Lung microvascular endothelial cell (primary cell): ENCODE measurements at places on chromosomes 7 and 10. TPM values are rescaled to one million over a fixed set of nuclear protein-coding genes. Genes with fewer than 3 reads are reported as not detected.

Gene STEAP1B
- total RNA-seq = 2.2 and 8.1 TPM in 2 replicates

Gene ZNF479
- not detected in 2 replicates for total RNA-seq

Gene MKRN1
- total RNA-seq = 35.1 and 39.1 TPM in 2 replicates

Gene SLC13A1
- not detected in 2 replicates for total RNA-seq

Gene MAT1A
- not detected in 2 replicates for total RNA-seq

Gene RAB19
- total RNA-seq = 0.22 TPM in 1 of 2 replicates, not detected in the other

Gene ARHGAP19
- total RNA-seq = 6.2 and 8.3 TPM in 2 replicates

Gene AGAP3
- 35.1 and 62.5 TPM in 2 replicates for total RNA-seq

Gene VSTM4
- 0.22 and 1.6 TPM in 2 replicates for total RNA-seq

- DNase-seq = no peak
Observed at GRCh38 chr10:94042001-94042833, 48.5 kb downstream of the PLCE1 start.

DNA sequence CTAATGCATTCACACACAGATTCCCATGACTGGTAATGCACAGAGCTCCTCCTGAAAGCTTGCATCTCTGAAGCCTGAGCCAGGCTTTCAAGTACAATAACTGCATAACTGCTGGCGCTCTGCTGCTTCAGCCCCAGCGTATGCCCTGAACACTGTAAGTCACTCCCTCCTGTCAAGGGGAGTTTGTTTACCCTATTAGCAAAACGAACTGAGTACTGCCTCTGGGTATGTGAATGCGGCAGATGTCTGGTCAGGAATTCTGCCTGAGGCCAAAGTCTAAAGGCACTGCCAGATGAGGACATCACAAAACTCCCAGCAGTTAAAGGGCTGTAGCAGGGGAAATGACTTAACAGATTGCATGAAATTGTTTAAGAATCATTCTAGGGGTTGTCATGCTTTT, 97.7 kb downstream of the NRCAM start:
- peak; percentile 43 for DNase-seq

DNA sequence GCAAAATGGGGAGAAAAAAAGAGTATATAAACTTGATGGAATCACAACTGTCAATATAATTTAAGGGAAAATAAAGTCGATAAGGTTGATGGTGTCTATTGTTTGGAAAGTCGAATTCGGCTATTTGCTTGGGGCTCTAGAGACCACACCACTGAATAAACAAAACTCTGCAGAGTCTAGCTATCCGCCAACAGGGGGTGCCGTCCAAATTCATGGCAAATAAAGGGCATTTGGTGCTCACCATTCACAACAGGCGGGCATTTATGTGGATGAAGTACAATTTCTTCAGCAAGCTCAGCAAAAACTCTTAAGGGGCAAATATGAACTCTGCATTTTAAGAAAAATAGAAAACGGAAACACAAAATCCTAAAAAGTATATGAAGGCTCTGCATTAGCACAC, 23.3 kb downstream of the CD36 start:
- DNase-seq = peak; percentile 2

- no peak for DNase-seq
Observed at GRCh38 chr10:12909182-12909835, 92.2 kb downstream of the CCDC3 start.

DNA sequence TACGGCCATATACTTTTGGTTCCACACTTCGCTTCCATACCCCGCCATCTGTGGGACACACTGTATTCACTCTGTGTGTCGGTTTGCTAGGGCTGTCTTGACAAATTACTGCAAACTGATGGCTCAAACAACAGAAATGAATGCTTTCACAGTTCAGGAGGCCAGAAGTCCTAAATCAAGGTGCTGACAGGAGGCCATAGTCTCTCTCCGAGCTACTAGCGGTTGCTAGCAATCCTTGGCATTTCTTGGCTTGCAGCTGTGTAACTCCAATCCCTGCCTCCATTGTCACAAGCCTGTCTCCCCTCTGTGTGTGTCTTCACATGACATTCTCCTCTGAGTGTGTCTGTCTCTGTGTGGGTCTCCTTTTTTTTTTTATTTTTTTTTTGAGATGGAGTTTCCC, 28.9 kb upstream of the BMPR1A start:
- no peak for DNase-seq

GRCh38 chr10:62924344-62924748, 108.2 kb upstream of the EGR2 start:
- no peak for DNase-seq

DNA sequence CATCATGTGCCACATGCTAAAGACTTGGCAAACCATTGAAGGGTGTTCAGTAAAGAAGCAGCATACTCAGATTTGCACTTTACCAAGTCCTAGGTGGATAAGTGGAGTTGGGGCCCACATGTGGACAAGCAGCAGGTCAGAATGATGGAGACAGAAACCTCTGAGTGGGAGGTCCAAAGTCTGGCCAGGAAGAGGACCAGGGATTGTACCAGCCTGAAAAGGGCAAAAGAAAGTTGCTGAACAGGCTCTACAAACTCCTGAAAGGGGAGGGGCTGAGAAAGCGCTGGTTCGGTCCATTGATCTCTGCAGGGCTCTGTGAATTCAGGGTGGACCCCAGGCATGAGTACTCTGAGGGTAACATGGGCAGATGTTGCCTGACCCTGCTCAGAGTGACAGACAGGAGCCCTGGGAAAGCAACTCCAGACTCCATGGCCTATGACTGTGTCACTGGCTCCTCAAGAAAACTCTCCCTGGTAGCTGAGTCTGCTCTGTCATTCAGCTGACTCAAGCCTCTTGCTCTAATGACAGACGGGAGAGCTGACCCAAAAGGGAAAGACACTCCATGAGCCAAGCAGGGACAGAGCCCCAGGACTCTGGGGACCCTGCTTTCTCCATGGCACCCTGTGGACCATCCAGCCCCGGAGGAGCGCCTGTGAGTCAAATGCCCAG, 68.5 kb downstream of the TBXAS1 start:
- DNase-seq = no peak

DNA sequence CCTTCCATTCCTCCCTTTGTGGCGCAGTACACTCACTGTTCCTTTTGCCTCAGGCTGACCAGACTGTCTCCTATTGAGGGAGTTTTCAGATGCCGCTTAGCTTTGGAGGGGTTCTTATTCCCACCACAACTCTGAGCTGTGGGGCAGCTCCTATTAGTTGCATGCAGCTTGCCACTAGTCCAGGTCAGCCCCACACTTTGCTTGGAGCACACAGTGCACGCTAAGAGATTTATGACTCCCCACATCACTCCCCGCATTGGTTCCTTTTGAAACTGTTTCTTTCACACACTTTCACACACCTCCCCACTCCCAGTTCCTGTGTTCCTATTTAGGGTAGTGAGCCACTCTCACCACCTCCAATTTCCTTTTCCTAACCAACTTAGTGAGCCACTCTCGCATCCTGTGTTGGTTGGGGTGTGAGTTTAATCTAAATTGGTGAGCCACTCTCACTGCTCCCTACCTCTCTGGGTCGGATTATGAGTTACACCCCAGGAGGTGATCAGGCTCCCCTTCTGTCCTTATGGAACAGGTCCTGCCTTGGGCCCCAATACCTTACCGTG, 10.4 kb upstream of the ZNF485 start:
- DNase-seq = peak; percentile 33

- no peak for DNase-seq
Observed at GRCh38 chr10:19756919-19757318, 59.3 kb upstream of the PLXDC2 start.

GRCh38 chr7:604001-604883, 84.6 kb upstream of the PDGFA start:
- DNase-seq = peak; percentile 94

GRCh38 chr7:87330316-87330715, 15.1 kb upstream of the CROT start:
- peak; percentile 43 for DNase-seq

- DNase-seq = no peak
Observed at GRCh38 chr7:3844540-3845151, 543.6 kb downstream of the SDK1 start.

GRCh38 chr10:49170632-49171325, 17.4 kb downstream of the TMEM273 start:
- DNase-seq = no peak

DNA sequence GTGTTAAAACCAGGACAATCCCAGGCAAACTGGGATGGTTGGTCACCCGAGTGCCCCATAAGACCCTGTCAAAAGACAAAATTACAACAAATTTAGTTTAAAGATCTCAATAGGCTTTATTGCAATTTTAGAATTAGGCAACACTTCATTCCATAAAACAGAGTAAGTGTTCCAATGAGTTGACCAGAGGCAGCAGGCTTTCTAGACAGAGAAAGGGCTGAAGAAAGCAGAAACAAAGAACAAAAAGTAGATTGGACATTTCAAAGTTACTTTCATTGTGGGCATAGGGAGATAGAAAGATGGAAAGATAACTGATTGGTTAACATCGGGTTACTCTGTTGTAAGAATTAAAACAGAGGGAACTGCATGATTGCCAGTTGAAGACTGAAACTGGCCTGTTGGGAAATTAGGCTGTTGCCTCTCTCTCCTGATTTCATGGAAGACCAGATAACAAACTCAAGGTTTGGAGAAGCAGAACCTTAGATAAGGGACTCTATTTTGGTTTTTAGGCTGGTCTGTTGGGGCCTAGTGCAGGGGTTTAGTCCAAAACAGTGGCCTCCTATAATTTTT, 36.3 kb downstream of the ENTPD1 start:
- no peak for DNase-seq

GRCh38 chr7:94439893-94440381, 45.2 kb downstream of the COL1A2 start:
- no peak for DNase-seq

- DNase-seq = no peak
Observed at GRCh38 chr10:11509036-11509435, 102.4 kb downstream of the USP6NL start.

DNA sequence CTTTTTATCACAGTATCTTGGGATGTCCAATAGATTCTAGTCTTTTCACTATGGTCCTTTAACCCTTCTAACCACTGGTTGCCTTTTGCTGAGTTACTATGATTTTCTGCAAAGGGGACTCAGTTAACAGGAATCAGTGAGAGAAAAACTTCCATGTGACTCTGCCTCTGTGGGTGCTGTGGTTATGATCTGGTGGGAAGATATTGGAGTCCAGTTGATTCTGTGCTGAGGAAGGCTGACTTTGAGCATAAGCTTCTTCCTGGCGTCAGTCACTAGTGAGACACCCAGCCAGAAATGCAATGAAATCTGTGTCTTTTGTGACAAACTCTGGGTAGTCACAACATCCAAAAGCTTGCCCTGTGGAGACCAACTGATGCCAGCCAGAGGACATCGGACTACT, 648.0 kb downstream of the SUGCT start:
- DNase-seq = no peak

- no peak for DNase-seq
Observed at GRCh38 chr10:35792291-35792690, 150.2 kb upstream of the FZD8 start.

GRCh38 chr10:123883673-123884320, 7.8 kb downstream of the CPXM2 start:
- no peak for DNase-seq

GRCh38 chr7:87712571-87712970, 84.4 kb downstream of the RUNDC3B start:
- DNase-seq = peak; percentile 74

- DNase-seq = no peak
Observed at GRCh38 chr7:98286701-98287485, 5.4 kb downstream of the BRI3 start.

DNA sequence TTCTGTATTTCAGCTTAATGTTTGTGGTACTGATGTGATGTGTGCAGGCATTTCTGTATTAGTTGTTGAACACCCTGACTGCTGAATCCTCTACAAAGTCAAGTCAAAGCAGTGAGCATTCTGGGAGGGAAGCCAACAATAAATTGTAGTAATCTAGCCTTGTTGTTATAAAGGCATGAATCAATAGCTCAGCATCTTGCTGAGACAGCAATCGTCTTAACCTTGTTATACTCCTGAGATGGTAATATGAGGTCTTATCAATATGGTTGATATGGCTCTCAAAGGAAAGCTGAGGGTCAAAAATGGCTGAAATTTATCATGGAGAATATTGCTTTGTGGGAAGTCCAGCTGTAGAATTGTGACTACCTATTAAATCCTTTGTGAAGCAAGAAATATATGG, 299.4 kb downstream of the DNAJB9 start:
- no peak for DNase-seq

DNA sequence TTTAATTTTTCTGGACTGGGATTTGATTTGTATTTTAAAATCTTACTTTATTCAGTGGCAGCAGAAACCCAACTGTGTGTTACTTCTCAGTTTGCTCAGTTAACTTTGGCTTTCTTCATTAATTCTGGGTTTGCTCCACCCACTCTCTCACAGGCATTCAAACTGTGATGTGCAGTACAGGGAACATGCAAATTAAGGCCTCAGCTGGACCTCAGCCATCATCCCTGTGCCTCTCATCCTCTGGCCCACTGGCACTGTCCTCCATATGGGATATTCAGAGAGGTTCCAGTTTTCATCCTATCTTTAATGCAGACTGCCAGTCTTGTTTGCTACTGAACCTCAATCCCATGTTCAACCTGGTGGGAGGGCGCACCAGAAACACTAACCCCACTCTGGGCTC, 743.4 kb upstream of the IGFBP3 start:
- DNase-seq = no peak

DNA sequence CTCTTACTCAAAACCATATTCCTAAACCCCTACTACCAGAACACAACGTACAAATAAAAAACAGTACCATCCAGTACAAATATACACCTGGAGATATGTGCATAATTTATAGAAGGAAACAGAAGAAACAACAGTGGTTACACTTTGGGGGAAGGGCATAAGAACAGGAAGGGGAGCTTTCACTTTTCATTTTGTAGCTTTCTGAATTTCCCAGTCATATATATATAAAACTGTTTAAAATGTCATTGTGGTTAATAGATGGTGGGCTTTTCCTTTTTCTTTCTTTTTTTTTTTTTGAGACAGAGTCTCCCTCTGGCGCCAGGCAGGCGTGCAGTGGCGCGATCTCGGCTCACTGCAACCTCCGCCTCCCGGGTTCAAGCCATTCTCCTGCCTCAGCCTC, 47.2 kb downstream of the MALSU1 start:
- peak; percentile 44 for DNase-seq

GRCh38 chr7:23065974-23066373, 39.6 kb upstream of the KLHL7 start:
- no peak for DNase-seq
